Activated naive CD4-positive, alpha-beta T cell (primary cell): ENCODE measurements at places on chromosomes 12 and 14.

DNA sequence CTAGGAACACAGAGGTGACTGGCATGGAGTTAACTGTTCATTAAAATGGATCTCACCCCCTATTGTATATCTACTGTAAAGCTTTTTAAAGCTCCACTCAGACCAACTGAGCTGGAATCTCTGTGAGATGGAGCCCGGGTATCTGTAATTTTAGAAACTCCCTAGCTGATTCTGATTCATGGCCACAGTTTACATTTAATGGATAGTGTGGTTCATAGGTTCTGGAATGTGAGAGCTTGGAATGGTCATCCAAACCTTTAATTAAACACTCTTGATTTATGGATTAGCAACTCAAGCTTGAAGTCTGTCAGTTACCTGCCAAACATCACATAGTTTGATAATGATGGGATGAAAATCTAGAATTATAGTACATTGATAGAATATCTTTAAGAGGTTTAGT is 183.8 kb downstream of the SLC25A21 start:
- no peak for DNase-seq

DNA sequence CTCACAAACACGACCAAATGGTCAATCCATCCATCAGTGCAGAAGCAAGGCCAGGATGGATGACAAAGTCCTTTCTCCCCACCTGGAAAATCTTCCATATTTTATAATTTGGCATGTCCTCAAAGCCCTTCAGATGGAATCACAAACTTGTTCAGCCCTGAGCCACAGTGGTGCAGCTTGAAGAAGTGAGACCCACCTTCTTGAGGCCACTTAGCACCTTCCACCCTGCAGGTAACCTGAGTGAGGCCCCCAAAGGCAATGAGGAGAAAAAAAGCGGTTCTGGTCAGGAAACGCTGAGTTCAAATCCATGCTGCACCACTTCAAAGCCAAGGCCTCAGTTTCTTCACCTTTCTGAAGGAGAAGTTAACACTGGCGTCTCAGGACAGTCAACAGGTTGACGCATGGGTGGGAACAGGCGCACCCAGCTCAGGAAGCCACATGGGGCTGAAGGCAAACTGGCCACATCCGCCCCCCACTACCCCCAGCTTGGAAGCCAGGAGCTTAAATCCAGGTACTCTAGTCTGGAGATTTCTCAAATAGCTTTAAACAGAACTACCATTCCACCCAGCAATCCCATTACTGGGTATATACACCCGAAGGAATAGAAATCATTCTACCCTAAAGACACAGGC is 320.4 kb downstream of the BCL11B start:
- DNase-seq: no peak

- no peak for DNase-seq
These were observed 57.6 kb downstream of the SPTSSA start for GRCh38 chr14:34404416-34404815.

GRCh38 chr14:69612014-69612782 is 802 bp downstream of the SUSD6 start:
- peak; percentile 7 for DNase-seq

DNA sequence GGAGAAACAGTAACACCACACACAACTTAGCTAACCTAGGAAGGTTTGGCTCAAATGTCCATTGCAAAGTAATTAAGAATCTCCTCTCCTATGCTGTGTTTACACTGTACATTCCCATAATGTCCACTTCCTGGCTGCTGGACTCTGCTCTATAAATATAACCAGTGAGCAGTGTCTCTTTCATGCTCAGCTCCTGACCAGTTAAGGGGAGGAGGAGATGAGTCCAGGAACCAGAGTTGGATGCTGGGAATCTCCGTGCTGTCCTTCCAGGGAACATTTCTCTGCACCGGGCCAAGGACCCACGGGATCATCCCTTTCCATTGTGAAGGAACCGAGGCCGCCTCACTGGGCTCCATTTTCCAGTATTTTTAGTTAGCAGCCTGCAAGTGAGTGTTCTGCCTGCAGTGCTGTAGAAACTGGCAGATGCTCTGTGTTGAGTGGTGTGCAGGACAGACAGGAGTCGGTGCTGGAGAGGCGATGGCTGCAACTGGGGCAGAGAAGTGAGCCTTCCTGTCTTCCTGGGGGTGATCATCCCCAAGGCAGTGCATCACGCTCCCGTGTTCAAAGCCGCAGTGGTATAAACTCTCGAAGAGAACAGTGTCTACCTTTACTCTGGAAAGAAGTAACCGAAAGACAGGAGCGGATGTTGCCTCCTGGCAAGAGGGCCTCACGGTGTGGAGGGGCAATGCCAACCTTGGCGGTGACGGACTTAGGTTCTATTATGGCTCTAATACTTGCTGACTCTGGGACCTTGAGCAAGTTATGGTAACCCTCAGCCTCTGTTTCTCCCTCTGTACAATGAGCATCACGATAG is 195.5 kb downstream of the CACNA1C start:
- DNase-seq: no peak

DNA sequence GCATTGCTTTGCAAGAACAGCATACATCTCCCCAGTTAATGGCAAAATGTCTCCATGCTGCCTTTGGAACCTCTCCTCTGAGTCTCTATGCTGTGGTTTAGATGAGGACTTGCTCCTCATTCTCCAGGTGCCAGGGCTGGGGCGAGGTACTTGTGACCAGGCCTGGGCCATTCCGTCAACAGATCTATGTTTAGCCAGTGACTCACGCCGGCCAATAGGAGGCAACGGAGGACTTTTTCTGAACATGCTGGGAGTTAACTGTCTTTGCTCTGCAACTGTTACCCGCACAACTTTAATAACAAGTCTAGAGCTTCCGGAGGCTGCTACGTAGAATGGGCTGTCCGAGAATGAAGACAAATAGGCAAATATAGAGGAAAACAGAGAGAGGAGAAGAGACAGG is 214.2 kb downstream of the GLT1D1 start:
- DNase-seq: no peak

DNA sequence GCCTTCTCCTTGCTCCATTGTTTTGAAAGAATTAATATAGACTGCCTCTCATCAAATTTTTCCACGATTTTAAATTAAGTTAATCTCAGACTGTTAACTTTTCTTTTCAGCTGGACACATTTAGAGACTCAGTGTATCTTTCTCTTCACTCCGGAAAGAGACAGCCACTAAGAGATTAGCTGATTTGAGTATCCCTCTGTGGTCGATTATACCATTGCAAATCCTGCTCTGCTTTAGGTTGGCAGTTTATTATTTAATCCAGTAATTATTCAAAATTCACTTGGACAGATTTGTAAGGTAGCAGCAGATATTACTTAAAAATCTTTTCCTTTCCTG is 588 bp upstream of the TWF1 start:
- no peak for DNase-seq

DNA sequence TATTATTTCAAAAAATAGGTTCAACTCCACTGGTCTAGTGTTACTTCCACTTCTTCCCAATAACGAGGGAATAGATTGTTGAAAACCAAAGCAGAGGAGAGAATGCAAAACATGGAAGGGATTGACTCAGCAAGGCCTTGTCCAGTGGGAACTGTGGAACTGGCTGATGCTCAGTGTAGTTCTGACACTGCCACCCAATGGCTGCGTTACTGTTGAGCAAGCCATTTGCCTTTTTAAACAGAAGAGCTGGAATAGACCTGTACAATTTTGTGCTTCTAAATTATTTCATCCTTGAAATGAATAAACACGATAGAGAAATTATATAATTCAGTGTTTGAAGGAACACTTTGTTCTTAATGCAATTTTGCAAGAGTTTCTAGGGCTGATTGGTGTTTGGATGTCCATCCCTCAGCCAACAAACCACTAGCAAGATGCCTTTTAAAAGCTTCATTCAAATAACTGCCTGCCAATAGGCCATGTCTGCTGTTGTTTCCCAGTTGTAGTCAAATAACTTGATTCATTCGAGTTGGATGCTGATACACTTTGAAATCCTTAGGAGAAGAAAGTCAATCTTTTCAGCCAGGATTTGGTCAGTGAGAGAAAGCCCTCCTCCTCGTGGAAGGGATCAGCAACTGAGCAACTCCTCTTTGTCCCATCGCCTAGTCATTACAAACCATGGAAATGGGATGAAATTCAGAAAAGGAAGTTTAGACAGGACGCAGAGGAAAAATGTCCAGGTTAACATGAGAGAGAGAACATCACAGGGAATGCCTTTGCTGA is 7.3 kb upstream of the MGP start:
- DNase-seq: no peak

DNA sequence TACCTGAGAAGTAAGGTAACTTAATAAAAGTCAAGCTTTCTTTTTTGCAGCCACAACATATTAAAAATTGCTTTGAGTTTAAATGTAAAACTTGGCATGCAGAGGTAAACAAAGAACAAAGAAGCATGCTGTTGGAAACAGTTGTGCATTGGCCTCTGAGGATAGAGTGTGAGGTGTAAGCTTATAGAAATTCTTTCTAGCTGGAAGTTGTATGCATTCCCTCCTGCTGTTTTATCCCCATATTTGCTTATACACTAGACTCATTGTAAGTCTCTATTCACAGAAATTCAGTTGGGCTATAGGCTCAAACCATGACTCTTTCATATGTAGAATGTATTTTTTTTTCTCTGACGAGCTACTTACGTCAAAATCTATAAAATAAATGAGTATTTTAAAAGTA is 316.3 kb downstream of the SLC6A15 start:
- no peak for DNase-seq

DNA sequence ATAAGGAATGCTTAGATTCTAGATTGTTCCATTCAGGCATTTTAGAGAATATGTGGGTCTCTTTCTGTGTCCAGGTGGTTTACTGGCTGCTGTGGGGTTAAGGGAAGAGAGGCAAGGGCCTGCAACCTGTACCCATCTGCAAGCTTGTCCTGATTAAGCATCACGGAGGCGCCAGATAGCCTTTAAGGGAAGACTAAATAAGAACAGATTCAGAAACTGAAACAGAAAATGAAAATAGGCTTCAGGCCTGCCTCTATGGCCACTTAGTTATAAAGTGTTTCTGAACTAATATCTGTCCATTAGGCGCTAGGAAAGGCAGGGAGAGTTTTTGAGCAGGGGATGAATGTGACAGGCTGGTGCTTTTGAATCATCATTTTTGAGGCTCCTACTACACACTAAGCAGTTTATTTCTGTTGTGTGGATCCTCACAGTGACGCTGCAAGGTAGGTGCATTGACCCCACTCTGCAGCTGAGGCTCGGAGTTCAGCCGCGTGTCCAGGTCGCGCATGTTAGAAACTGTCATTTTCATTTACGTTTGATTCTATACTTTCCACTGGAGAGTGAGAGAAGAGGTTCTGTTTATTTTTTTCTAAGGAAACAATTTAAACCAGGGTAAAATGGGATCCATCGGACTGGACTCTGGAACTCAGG is 47.4 kb downstream of the SLC6A12 start:
- DNase-seq: no peak

GRCh38 chr14:87121716-87122115 is 871.3 kb downstream of the GALC start:
- DNase-seq: no peak

GRCh38 chr12:5200278-5201087 is 156.8 kb downstream of the KCNA5 start:
- DNase-seq: no peak

GRCh38 chr14:54487771-54488170 is 1.0 kb downstream of the GMFB start:
- DNase-seq: no peak

GRCh38 chr12:48815126-48816110 is 2.9 kb upstream of the CACNB3 start:
- peak; percentile 20 for DNase-seq

GRCh38 chr12:53241623-53242412 is 9.8 kb upstream of the RARG start:
- no peak for DNase-seq

GRCh38 chr14:103073876-103074728 is 9.9 kb upstream of the LBHD2 start:
- DNase-seq: no peak

DNA sequence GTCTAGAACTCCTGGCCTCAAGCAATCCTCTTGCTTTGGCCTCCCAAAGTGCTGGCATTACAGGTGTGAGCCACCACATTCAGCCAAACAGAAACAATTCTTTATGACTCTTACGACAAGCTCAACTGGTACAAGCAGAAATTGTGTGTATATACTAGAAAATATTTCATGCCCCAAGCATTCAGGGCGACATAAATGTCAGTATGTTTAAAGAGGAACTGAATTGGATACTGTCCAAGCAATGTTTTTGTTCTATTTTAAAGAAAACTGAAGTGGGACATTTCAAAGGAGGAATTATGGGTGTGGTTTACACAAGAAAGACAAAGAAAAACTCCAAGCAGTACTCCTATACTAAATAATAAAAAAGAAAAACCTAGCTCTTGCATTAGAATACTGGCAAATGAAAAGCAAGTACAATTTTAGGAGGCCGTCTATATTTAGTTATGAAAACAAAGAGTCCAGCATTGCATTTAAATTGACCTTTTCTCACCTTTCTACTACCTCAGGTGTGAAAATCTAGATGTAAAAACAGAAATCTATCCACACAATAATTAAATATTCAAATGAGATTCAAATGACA is 48.9 kb downstream of the PPP1R12A start:
- no peak for DNase-seq

DNA sequence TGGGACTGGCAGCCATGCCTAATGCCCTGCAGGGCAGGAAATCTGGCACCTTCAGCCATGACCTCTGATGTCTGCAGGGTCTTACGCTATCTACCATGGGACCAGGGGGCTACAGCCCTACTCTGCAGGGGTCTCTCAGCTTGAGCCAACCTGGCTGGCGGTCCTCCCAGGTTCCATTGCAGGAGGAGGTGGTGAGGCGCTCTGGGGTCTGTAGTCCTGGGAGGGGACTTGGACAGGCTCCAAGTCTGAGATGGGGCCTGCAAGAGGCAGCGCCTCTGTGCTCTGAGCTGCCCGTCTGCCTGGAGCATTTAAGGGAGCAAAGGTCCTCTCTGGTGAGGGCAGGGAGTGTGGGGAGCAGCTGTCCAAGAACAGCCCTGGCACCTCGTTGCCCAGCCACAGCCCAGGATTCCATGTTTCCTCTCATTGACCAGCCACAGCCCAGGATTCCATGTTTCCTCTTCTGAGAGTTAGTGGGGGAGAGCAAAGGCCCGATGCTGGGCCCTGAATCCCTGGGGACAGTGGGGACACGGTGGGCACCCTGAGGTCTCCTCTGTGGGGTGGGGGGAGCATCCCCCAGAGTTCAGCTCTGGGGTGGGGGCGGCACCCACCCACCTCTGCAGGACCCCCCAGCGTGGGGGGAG is 655 bp downstream of the PLD4 start:
- no peak for DNase-seq

DNA sequence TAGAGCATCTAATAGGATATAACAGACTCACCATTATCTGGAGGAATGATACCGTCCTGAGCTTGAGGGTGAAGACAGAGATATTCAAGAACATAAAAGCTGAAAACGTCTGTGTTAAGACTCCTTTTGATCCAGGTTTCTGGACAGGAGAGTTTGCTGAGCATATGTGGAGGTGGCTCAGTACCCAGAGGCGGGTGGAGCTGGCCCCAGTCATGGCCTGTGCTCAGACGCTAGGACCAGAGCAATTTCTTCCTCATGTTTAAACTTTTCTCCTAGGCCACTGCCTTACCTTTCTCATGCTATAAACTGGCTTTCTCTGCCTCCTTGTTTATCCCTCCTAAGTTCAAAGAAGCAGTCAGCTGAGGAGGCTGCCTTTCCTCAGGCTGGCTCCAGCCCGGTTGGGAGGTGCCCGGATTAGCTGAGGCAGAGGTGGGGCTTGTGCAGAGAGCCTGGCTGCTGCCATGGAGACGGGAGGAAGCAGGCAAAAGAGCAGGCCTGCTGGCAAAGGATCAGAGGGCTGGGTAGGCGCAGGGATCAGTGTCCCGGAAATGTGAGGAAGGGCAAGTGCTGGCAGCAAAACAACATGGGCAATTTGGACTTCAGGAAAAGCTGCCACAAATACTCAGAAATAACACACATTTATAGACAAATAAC is 13.7 kb downstream of the COA8 start:
- DNase-seq: no peak

GRCh38 chr14:65002586-65003210 is 16.0 kb downstream of the FNTB start:
- no peak for DNase-seq
